ENCODE measurements at places on chromosomes 3 and 15.
A peak's percentile ranks its signal among the peaks of the same experiment; 100 is the strongest.

GRCh38 chr3:102193255-102193654, 241.6 kb upstream of the ZPLD1 start:
- DNase-seq: no peak

GRCh38 chr3:74353039-74353438, 261.4 kb downstream of the CNTN3 start:
- DNase-seq: no peak

DNA sequence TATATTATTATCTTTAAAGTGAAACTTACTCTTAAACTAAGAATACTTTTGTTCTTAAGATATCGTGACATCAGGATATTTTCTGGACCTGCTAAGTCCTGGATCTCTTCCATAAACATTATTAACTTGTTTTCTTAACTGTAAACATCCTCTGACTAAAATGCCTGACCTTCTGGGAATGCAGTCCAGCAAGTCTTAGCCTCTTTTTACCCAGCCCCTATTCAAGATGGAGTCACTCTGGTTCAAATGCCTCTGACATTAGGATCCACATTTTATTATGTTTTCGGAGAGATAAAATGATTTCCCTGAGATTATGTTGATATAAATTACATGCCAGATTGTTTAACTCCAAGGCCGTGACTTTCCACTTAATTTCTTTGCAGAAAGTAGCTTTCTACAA, 37.6 kb downstream of the OSTN start:
- DNase-seq: no peak

DNA sequence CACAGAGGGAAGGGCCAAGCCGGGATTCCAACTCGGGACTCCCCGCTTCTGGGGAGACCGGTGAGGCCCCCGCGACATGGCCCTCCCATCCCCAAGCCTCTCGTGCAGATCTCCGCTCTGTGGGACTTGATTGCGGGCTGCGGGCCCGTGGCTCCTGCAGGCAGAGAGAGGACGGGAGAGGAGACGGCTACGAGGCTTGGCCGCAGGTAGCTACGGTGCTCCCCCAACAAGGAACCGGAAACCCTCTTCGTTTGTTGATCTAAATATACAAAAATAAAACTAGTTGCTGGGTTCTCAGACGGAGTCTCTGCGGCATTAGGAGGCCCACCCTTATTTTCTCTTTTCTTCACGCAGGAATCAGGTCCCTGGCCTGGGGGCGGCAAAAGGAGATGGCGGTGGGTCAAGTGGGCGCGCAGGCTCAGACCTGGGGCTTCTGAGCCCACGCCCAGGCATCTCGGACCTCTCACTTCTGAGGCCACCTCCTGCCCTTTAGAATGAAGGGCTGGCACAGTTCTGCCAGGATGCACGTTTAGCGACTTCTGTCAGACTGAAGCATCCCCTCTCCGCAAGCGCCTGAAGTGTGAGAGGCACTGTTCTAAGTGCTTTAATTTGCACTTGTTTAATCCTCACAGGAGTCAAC, 10.9 kb downstream of the GNB5 start:
- no peak for DNase-seq

DNA sequence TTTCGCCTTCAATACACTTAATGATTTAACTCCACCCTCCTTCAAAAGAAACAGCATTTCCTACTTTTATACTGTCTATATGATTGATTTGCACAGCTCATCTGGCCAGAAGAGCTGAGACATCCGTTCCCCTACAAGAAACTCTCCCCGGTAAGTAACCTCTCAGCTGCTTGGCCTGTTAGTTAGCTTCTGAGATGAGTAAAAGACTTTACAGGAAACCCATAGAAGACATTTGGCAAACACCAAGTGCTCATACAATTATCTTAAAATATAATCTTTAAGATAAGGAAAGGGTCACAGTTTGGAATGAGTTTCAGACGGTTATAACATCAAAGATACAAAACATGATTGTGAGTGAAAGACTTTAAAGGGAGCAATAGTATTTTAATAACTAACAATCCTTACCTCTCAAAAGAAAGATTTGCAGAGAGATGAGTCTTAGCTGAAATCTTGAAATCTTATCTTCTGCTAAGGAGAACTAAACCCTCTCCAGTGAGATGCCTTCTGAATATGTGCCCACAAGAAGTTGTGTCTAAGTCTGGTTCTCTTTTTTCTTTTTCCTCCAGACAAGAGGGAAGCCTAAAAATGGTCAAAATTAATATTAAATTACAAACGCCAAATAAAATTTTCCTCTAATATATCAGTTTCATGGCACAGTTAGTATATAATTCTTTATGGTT, at the start of gene CCR5:
CCR5 (plus strand) TSS at position 108 of the 680 bp plus-strand sequence. CDS start 1,957 bp downstream, outside the sequence.
- no peak for DNase-seq

DNA sequence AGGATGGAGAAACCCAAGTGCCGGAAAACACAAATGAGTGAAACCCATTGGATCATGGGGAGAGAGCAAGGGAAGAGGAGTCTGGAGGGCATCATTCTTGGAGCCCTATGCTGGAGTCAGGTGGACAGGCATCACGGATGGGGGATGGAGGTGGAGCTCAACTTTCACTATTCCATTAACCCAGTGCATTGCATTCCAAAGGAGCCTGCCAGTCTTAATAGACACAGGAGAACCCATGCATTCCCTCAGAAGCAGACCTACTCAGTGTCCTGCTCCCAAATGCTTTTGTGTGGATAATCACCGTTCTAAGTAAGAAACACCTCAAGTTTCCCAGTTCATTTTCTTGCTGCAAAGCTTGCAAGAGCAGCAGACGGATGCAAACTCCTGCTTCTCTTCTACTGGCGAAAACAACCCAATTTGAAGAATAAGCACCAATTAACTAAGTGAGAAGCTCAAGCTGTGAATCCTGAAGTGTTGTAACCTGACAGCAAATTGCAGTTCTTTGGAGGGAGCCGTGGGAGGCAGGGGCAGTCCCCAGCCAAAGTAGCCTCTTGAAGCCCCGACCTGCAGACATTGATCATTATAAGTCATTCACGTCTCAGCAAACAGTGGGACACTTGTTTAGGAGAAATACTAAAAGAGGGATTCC, 25.3 kb downstream of the SEMA5B start:
- DNase-seq: no peak

GRCh38 chr3:111750278-111750884, 108.7 kb upstream of the PHLDB2 start:
- DNase-seq: no peak

- peak; percentile 71 for DNase-seq
These were observed at the start of gene PPM1M for GRCh38 chr3:52245322-52246263. Gene PPM1M (plus strand): TSS chr3:52245759. CDS start chr3:52245825, 66 bp downstream.

DNA sequence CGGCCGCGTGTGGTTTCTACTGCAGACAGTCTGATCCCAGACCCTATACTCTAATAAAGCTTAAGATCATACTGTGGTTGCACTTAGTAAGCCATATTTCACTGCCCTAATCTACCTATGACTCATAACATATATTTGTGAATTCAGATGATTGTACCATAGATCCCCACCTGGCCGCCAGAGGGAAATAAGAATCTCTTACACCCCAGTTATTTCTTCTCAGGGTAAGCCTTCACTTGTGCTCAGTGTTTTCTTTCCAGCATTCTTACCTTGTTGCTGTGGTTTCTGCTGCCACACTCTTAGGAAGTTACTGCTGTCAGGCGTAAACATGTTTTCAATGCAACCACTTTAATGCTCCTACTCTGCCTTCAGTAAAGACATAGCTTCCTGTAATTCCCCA, 105.9 kb downstream of the B3GALNT1 start:
- no peak for DNase-seq

- no peak for DNase-seq
These were observed 39.9 kb upstream of the CCNL1 start for GRCh38 chr3:157199841-157200240.

DNA sequence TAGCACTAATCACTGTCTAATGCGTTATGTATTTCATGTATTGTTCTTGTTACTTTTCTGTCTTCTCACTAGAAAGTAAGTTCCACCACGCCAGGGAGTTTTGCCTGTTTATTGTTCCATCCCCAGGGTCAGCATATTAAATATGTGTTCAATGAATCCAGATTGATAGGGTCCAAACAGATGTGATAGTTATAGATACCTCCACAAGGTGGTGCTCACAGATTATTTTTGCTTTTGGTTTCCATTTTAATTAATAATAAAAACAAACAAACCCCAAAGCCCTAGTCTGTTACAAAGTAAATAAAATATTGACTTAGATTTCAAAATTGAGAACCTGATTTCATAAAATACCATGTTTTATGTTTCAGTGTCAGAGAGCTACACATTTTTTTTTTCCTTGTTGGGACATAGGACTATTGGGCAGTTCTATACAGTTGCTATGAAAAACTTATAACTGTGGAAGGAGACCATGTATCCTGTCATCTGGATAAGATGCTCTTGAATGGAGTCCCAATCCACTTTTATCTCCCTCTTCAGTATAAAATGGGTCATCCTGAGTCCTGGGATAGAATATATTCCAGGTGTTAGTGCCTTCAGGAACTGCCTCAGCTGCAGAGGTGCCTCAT, 12.4 kb downstream of the OTOL1 start:
- no peak for DNase-seq

GRCh38 chr3:47635536-47635935, 56.9 kb upstream of the CSPG5 start:
- no peak for DNase-seq

DNA sequence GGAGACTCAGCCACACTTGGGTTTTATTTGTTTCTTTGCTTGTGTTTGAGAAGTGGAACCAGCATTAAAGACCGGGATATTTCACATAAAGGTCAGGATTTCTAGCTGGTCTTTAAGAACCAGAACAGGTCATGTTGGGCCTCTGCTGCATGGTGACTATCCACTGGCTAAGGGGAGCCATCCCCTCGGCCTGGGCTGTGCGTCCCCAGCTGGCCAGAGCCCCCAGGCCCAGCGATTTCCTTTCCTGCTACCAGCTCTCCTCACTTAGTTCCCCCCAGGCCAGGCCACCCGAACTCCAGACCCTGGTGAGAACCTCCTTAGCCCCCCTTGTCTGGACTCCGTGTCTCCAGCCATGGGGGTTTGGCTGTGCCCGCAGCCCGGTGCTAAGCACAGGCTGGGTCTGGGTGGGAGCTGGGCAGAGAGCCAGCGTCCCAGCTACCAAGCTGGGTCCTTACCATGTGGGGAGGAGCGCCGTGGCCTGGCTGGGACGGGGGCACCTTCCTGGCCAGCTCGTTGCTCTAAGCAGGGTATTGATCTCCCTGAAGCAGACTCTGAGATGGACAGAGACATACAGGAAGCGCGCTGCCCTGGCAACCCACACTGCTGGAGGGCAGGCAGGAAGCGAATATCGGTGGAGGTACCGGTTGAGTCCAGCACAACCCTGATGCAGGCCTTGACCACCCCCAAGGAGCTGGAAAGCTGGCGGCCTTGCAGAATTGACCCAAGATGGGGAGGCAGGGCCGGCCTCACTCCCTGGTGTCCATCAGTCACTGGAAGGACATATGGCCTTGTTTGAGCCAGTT, 49.4 kb downstream of the KLF15 start:
- DNase-seq: no peak

- no peak for DNase-seq
These were observed 220.5 kb downstream of the NECTIN3 start for GRCh38 chr3:111292117-111292516.

DNA sequence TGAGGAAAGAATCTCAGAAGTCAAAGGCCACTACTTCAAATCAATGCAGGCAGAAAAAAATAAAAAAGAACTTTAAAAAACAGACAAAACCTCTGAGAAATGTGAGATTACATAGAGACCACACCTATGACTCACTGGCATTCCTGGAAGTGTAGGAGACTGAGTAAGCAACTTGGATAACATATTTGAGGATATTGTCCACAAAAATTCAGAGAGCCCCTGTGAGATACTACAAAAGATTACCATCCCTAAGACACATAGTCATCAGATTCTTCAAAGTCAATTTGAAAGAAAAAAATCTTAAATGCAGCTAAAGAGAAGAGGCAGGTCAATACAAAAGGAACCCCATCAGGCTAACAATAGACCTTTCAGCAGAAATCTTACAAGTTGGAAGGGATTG, 887.3 kb downstream of the NTRK3 start:
- DNase-seq: no peak

GRCh38 chr3:195251336-195252065, 19.5 kb downstream of the XXYLT1 start:
- no peak for DNase-seq

GRCh38 chr3:49639551-49639950, 34.6 kb upstream of the APEH start:
- DNase-seq: no peak

DNA sequence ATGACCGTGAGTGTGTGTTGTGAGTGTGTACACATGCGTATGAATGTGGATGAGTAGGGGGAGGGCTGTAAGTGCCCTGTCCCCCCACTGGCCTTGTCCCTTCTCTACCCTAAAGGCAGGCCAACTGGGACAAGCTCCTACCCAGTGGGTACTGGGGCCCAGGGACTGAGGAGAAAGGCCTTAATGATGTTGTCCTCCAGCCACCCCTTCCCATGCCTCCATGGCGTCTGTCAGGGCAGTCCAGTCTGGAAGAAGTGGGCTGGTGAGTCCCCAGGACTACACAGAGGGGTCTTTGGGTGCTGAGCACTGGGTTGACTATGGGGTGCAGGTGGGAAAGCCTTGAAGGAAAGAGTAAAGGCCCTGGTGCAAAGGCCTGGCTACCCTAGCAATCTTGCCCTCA, 16.9 kb upstream of the CORO2B start:
- DNase-seq: no peak

DNA sequence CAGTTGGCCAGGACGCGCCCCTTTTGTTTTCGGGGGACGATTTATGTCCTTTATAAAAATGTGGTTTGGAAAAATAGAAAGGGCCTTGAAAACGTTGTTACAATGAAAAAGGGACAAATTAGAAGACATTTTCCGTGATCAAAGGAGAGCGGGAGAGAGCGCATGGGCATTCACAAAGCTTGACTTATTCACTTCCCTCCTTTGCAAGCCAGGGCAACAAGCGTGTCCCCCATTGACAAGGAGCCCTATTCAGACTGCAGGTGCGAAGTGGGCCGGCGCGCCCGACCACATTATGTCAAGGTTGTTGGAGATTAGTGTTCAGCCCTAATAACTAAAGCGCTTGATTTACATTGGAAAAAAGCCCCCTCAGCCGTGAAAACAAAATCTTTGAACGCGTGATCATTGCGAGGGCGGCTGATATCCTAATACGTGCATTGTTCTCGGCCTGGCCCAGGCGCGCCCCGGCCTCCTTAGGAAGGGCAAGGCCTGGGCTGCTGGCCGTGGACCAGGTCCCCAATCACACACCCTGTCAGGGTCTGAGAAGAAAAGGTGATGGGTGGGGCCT, 25.9 kb downstream of the ZIC4 start:
- DNase-seq: no peak

GRCh38 chr3:59968513-59969045, 918.8 kb upstream of the CFAP20DC start:
- no peak for DNase-seq

DNA sequence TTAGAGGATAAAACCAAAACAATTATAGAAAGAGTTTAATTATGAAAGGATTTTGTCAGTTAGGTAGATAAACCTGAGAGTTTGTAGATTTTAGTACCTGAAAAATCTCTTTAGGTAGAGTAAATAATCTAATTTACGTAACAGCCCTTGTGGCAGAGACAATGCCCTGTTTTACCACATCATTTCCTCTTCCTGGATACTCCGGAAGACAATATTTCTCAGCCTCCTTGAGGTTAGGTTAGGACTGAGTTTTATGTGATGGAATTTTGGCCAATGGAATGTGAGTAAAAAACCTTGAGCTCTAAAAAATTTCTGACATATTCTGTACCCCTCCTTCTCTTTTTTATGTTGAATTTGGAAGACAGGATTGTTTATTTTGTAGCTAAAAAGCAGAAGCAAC, 50.7 kb upstream of the TPRG1 start:
- DNase-seq: no peak
